NCI-H774 (cell line): ENCODE measurements at places on chromosomes 2 and 18.

DNA sequence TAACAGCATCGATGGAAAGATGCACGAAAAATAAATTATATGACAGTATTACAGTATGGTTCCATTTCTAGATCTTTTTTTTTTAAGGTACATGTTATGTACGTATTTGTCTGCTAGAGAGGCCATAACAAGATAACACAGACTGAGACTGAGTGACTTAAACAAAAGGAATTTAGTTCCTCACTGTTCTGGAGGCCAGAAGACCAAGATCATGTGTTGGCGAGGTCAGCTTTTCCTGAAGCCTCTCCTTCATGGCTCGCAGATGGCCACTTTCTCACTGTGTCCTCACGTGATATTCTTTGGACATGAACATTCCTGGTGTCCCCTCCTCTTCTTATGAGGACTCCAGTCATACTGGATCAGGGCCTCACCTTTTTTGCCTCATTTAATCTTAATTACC is 177.4 kb downstream of the CAPN13 start:
- no peak for DNase-seq

DNA sequence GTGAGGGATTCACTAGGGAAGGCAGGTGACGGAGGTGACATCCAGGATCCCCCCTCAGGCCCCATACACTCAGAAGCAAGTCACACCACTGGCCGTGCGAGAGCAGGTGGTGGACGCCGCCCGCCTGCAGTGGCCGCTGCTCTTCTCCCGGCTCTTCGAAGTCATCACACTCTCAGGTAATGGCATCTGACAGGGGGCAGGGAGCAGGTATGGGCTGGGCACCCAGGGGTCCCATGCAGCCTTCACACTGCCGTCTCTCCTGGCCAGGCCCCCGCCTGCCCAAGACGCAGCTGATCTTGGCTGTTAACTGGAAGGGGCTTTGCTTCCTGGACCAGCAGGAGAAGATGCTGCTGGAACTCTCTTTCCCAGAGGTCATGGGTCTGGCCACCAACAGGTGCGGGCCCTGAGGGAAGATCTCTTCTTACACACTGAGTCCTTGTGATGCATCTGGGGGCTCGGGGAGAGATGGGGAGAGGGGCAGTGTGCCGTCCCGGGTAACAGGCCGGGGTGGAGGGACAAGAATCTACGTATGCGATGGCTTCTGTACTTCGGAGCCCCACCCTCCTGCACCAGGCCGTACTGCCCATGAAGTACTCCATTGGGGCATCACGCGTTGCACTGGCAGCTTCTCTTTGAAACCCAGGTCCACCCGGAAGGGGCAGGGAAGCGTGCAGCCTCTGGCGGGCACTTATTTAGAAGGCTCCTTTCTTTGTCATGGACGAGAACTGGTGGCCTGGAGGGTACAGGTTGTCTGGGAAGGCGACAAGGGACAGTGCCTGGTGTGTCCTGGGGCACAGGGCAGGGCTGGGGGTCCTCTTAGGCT is 18.8 kb upstream of the GPR17 start:
- DNase-seq, result no peak

DNA sequence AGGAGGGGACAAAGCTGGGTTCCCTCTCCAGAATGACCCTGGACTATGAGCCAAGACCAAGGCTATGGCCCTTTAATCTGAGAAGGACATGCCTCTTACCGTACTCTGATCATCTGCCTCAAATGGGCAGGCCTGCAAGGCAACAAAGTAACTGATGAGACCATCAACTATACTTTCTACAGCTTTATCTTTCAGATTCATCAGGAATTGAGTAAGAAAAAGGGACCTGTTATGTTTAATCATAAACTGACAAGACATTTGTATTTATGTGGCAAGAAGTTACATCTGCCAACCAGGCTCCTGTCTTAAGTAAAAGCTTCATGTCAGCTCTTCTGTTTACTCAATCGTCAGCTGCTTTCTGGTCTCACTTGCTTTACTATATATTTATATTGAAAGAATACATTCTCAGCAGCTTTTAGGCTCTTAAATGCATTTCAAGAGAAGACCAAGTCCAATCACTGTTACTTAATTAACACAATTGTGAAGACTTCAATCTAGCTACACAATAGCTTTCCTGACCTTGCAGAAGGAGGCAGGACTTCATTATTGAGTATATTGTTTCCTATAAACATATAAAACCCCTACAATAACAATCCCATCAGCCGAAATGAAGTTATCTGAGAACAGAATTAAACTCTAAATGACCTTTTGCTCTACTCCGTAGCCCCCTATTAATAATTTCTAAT is 163.8 kb downstream of the ETAA1 start:
- no peak for DNase-seq

DNA sequence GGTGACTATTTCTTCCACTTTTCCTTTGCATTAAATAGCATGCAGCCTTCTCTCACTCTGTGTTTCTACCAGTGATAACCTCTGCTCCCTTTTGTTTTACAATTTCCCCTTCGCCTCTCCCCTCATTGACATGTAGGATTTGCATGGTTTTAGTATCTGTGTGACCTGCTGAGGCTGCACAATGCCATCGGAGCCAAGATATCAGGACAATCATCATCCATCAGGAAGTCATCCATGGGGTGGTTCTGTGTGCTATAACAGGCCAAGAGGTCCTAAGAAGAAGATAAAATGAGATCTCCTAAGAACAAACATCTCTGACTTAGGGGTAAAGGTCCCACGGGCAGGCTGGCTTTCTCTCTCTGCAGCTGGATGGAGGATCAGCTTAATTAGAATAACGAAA is 65.6 kb downstream of the EHD3 start:
- DNase-seq, result no peak

- no peak for DNase-seq
Observed at GRCh38 chr2:170582751-170583463, 132.2 kb upstream of the SP5 start.

GRCh38 chr2:232324778-232325177 is 53.8 kb upstream of the ALPP start:
- no peak for DNase-seq

DNA sequence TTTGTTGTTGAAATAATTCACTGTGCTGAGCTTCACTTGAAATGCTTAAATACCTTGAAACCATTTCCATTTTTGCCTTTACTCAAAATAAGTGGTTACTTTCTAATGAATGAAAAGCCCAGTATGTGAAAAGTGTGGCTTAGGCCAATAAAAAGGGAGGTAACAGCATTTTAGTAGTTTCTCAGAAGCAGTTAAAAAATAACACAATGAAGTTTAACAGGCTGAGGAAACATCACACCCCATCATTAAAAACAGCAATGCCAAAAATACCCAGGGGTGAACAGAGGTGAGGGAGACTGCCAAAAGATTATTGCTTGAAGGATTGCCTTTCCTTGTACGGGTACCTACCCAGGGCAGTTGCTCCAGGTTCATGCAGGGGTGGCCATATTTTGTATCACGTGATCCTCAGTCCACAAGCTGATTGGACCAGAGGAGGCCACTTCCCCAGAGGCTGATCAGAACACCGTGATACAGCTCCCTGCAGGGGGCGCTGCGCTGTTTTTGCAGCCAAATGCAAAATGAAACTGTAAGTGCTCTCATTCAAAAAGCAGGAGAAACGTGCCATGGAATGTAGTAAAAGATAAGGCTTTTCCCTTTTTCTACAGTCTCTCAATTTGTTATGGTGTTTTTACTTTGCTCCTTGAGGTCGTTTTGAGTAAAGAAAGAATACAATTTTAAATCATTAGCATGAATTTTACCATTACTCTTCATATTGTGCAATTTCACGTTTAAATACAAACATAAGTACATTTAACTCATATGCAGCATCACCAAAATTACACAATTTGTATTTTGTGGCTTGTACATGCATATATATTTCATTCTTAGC is 70.2 kb upstream of the SH3BP4 start:
- DNase-seq, result peak; percentile 22

DNA sequence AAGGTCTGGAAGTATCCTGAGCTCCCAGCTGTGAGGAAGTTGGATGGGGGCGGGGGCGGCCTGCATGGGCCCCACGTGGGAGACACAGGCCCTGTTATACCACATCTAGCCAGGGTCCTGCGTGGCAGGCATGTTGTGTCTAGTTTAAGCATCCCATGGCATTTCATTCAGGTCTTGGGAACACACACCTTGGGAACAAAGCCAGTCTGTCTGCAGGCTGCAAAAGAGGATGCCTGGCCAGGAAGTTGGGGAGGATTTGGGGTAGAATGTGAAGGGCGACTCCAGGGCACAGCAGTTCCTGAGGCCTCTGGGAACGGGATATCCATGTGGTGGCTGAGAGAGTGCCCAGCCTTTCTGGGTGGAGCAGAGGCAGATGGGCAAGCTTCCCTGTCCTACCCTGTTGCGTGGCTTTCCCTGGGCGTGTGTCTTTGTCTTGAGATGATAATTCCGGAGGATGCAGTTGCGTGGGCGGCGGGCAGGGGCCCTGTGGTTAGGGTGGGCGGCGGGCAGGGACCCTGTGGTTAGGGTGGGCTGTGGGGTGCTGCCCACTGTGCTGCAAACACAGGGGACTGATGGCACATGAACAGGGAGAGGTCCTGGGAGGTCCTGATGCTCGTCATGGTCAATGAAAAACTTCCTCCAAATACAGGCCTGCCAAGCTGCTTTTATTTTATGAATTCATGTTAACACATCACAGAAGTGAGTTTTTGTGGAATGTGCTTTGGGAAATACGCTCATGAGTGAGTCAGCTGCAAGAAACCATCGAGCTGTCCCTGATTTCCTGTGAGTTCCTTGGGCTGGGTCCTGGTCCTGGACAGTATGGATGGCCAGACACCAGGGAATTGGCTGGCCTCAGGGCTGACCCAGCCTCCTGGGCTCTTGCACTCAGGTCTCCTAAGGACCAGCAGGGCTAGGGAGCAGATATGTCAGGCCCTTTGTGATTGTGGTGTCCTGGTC is 90.0 kb upstream of the HS6ST1 start:
- DNase-seq, result no peak
